Right ventricle myocardium superior (tissue), 1 donor: ENCODE measurements at places on chromosomes 1 and 21. TPM values are rescaled to one million over a fixed set of nuclear protein-coding genes. Genes with fewer than 3 reads are reported as not detected.

DNA sequence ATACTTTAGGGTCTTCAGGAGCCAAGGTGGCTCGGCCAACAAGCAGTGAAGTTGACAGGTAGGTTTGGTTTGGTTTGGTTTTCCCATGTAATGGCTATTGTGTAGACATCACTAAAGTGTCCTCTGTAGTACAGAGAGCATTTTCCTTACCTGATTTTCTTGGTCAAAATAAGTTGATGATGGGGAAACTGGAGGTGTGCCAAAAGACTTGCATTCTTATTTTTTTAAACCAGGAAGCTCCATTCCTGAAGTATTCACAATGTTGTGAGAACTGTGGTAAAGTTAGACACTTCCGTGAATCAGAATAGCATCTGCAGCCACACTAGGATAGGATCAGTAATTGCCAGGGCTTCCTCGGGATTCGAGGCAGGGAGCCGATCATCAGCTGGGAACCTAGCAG is 2.9 kb downstream of the ZBTB37 start:
- DNase-seq = no peak

Gene RHD
- not detected for total RNA-seq

Gene CORT
- 0.32 TPM for total RNA-seq

DNA sequence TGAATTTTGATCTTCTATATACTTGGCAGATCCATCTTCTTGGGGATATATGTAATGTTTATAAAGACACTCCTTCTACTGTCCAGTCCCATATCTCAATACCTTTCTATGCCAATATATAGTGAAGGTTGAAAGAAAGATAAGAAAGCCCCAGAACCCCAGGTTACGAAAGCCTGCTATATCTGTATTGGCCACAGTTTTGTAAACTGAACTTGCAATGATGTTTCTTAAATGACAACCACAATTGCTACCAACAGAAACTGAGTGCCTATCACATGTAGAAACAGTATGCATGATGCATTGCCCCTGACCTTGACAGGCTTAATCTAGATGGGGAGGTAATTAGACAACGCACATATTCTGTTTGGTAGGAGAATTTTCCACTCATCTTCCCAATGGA is 7.8 kb upstream of the RIMKLA start:
- DNase-seq = no peak

Gene PLA2G2F
- total RNA-seq = not detected

DNA sequence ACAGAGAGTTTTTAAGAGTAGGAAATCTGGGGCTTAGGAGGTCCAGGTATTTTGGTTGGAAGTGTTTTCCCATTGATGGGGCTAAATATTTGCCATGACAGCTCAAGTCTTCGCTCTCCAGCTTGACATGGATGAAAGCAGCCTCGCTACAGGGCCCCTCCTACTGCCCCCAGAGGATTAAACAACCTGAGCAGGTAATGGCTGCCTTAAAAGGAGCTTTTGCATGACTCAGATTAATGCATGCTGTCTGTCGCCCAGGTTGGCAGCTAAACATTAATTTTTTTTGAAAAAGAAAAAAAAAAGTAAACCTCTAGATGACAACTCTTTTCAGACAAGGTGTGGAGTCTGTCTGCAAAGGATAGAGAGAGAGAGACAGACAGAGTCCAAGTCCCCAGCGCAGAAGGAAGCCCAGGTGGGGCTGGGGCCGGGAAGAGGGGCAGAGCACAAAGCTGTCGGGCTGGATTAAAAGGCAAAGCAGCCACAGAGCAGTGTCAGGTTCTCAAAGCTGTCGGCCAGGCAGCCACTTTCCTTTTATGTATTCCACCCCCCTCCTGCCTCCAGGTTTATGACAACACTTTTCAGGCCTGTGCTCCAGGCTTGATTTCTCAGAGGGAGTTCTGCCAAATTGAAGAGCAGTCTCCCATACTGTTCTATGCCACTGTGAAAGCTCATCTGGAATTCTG is 127.9 kb downstream of the CLIC6 start:
- DNase-seq = no peak
